ENCODE measurements at places on chromosomes 5 and 9.
A peak's percentile ranks its signal among the peaks of the same experiment; 100 is the strongest.

DNA sequence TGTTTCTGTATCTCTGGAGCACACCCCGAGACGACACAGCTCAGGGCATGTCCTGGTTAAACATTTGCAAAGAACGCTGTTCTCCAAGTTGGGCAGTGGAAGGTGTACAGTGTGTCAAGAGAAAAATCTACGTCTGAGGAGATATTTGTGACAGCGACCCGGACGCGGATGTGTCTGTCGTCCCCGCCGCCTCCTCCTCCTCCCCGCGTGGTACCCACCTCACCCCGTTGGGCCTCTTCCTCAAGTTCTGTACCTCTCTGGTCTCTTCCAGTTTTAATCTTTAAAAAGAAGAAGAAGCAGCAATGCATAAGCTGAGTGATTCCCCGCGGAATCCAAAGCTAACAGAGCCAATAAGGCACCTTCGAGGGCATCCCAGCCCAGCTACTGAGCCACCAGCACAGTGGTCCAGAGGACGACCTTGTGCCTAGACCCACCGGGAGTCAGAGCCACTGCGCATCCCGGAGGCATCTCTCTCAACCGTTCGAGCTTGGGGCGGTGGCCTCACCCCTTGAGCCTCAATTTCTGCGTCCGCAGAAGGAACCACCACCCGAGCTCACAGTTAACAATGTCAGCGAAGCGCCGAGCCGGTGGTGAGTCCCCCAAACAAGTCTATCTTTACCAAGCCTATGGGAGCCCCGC is 467 bp downstream of the C9orf78 start:
- H3K27me3 ChIP-seq: no peaks in the 10 kb centered on the region
- H3K4me3 ChIP-seq: peak overlapping the region; percentile 95
- H3K4me1 ChIP-seq: peaks cover 63% of the 10 kb centered on the region
- H3K27ac ChIP-seq: peak overlapping the region; percentile 99
- DNase-seq: peak; percentile 33

- H3K4me3 ChIP-seq: no peak overlapping the region
- no peaks in the 10 kb centered on the region for H3K36me3 ChIP-seq
- H3K27me3 ChIP-seq: peaks cover 5% of the 10 kb centered on the region
- DNase-seq: no peak
Measured at GRCh38 chr9:78666818-78667414, 370.0 kb downstream of the PSAT1 start.

DNA sequence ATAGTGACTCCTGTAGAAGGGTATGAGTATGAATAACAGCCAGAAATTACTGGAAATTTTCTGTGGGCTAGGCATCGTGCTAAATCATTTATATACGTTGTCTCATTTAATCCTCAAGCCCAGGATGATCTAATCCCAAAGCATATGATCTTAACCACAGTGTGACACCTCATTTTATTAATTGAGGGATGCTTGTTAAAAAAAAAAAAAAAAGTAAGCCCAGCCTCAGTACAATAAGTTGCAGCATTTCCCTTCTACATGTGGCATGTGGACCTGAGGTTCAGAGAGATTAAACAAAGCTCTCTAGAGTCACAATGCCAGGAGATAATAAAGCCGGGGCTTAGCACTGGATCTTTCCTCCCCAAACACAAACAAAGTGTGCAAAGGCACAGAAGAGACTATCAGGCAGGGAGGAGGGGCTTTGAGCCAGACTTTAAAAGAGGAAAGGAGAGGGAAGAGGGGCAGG is 49.5 kb downstream of the KLF4 start:
- H3K4me1 ChIP-seq: no peaks in the 10 kb centered on the region
- H3K27me3 ChIP-seq: peaks cover 3% of the 10 kb centered on the region
- H3K27ac ChIP-seq: no peak overlapping the region
- no peak for DNase-seq
- H3K4me3 ChIP-seq: no peak overlapping the region
- no peaks in the 10 kb centered on the region for H3K36me3 ChIP-seq

- peaks cover 5% of the 10 kb centered on the region for H3K36me3 ChIP-seq
- H3K4me1 ChIP-seq: peaks cover 27% of the 10 kb centered on the region
- peak overlapping the region; percentile 3 for H3K4me3 ChIP-seq
- H3K27ac ChIP-seq: peak overlapping the region; percentile 13
Measured at GRCh38 chr5:132687995-132688394, 14.2 kb downstream of the IL4 start.

- H3K4me1 ChIP-seq: no peaks in the 10 kb centered on the region
- H3K27me3 ChIP-seq: no peaks in the 10 kb centered on the region
- H3K27ac ChIP-seq: no peak overlapping the region
- no peaks in the 10 kb centered on the region for H3K36me3 ChIP-seq
- no peak for DNase-seq
Measured at GRCh38 chr5:99243111-99243510, 314.3 kb upstream of the CHD1 start.

- no peak overlapping the region for H3K27ac ChIP-seq
- H3K4me3 ChIP-seq: no peak overlapping the region
- peaks cover 16% of the 10 kb centered on the region for H3K27me3 ChIP-seq
- no peaks in the 10 kb centered on the region for H3K4me1 ChIP-seq
- no peak for DNase-seq
Measured at GRCh38 chr5:158027806-158028775, 169.1 kb upstream of the CLINT1 start.

GRCh38 chr5:99453196-99453595 is 524.4 kb upstream of the CHD1 start:
- H3K36me3 ChIP-seq: no peaks in the 10 kb centered on the region
- DNase-seq: no peak
- H3K4me1 ChIP-seq: no peaks in the 10 kb centered on the region
- no peak overlapping the region for H3K4me3 ChIP-seq
- no peaks in the 10 kb centered on the region for H3K27me3 ChIP-seq

DNA sequence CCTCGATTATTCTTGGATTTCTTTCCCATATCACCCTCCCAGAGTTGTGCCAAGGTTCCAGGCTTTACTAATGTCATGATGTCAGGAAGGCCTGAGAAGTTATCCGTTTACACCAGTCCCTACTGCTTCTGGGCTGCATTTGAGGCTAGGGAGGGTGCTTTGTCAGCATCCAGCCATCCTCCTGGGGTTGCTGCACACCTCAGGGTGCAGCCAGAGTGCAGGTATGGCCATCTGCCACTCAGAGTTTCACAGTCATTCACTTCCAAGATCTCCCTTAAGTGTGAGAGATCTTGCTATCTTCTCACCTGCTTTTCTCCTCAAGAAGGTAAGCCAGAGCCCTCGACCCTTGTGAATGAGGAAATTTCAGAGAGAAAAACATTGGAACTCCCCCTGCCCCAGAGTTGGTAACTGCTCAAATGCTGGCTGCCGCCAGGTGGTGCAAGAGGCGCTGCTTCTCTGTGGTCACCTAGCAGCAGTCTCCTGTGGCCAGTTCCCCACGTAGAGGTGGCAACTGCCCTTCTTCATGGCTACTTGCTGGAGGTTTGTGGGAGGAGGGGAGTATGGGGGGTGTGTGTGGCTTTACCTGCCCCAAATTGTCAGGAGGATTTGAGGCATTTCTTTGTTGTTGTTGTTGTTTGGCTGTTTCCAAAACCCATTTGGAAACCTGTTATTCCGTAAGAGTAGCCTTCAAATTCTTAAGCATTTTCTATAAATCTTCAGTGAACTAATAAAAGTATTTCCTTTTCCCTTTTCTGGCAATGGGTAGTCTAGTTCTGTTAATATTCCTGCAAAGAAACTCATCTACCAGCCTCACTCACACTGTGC is 259.6 kb upstream of the DMRT1 start:
- H3K27ac ChIP-seq: no peak overlapping the region
- H3K36me3 ChIP-seq: no peaks in the 10 kb centered on the region
- DNase-seq: no peak
- no peaks in the 10 kb centered on the region for H3K4me1 ChIP-seq

DNA sequence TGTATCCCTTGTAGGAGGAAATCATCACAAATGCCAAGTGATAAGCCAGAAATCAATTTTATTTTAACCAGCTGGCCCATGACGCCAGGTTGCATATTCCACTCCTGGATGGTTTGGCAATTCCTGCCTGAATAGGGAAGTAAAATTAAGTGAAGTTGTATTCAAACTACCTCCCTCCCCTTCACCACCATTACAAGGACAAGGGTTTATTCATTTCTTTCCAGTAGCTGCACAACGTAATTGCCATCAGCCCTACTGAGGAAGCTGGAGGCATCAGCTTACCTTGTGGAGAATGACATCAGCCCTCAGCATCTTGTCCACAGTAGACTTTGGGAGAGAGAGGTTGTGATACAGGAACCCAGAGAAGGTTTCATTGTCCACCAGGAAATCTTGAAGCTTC is 66.6 kb downstream of the ABCA1 start:
- no peak overlapping the region for H3K27ac ChIP-seq
- H3K4me1 ChIP-seq: peaks cover 4% of the 10 kb centered on the region
- no peak for DNase-seq

GRCh38 chr9:134698587-134699342 is 57.2 kb downstream of the COL5A1 start:
- H3K4me3 ChIP-seq: no peak overlapping the region
- H3K27ac ChIP-seq: no peak overlapping the region
- no peaks in the 10 kb centered on the region for H3K4me1 ChIP-seq

DNA sequence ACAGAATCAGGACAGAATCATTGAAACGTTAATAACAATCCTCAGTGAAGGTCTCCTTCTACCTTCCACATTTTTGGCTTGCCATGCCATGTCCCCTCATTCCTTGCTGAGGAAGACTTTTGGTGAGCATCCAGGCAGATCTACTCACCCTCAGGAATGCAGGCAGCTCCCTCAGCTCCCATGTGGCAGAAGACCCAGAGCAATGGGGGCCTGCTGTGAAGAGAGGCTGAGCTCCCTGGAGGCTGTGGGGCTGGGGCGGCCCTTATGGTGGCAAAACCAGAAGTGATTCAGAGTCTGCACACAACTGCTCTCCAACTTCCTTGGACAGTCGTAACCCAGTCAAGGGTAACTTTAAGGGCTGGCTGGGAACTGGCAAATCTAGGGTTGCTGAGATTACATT is 247.2 kb upstream of the EFNA5 start:
- H3K36me3 ChIP-seq: peaks cover 8% of the 10 kb centered on the region
- H3K27ac ChIP-seq: no peak overlapping the region
- peaks cover 3% of the 10 kb centered on the region for H3K4me1 ChIP-seq
- DNase-seq: no peak
- no peak overlapping the region for H3K4me3 ChIP-seq

- H3K4me3 ChIP-seq: no peak overlapping the region
- H3K4me1 ChIP-seq: no peaks in the 10 kb centered on the region
- H3K27me3 ChIP-seq: no peaks in the 10 kb centered on the region
- no peak overlapping the region for H3K27ac ChIP-seq
- DNase-seq: no peak
Measured at GRCh38 chr9:124337562-124337961, 77.7 kb downstream of the PSMB7 start.

- H3K4me3 ChIP-seq: no peak overlapping the region
- peaks cover 3% of the 10 kb centered on the region for H3K36me3 ChIP-seq
- no peak for DNase-seq
- H3K27ac ChIP-seq: no peak overlapping the region
Measured at GRCh38 chr9:95075700-95076099, 241.8 kb downstream of the FANCC start.

GRCh38 chr5:35031276-35031675 is 16.5 kb downstream of the AGXT2 start:
- H3K4me3 ChIP-seq: no peak overlapping the region
- no peaks in the 10 kb centered on the region for H3K4me1 ChIP-seq
- no peak for DNase-seq
- peaks cover 19% of the 10 kb centered on the region for H3K27me3 ChIP-seq
- H3K27ac ChIP-seq: no peak overlapping the region

GRCh38 chr9:14119694-14120514 is 194.0 kb downstream of the NFIB start:
- H3K4me3 ChIP-seq: no peak overlapping the region
- no peaks in the 10 kb centered on the region for H3K36me3 ChIP-seq
- DNase-seq: no peak
- no peaks in the 10 kb centered on the region for H3K4me1 ChIP-seq

DNA sequence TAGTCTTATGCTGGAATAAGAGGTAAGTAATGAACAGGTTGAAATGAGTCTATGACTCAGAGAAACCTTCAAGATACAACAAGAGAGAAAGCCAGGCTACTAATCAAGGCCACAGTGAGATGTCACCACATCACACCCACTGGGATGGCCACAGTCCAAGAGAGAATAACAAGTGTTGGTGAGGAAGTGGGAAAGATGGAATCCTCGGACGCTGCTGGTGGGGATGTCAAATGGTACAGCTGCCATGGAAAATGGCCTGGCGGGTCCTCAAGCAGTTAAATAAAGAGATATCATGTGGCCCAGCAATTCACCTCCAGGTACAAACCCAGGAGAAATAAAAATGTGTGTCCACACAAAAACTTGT is 41.9 kb upstream of the NEURL1B start:
- H3K4me3 ChIP-seq: no peak overlapping the region
- no peaks in the 10 kb centered on the region for H3K4me1 ChIP-seq
- peaks cover 1% of the 10 kb centered on the region for H3K27me3 ChIP-seq
- no peak for DNase-seq
- no peak overlapping the region for H3K27ac ChIP-seq

- no peaks in the 10 kb centered on the region for H3K4me1 ChIP-seq
- DNase-seq: no peak
Measured at GRCh38 chr9:123493627-123494026, 137.6 kb downstream of the CRB2 start.

- H3K36me3 ChIP-seq: no peaks in the 10 kb centered on the region
- no peak overlapping the region for H3K27ac ChIP-seq
- H3K27me3 ChIP-seq: peaks cover 32% of the 10 kb centered on the region
- H3K4me1 ChIP-seq: peaks cover 4% of the 10 kb centered on the region
Measured at GRCh38 chr9:117739624-117740347, 35.6 kb downstream of the TLR4 start.

DNA sequence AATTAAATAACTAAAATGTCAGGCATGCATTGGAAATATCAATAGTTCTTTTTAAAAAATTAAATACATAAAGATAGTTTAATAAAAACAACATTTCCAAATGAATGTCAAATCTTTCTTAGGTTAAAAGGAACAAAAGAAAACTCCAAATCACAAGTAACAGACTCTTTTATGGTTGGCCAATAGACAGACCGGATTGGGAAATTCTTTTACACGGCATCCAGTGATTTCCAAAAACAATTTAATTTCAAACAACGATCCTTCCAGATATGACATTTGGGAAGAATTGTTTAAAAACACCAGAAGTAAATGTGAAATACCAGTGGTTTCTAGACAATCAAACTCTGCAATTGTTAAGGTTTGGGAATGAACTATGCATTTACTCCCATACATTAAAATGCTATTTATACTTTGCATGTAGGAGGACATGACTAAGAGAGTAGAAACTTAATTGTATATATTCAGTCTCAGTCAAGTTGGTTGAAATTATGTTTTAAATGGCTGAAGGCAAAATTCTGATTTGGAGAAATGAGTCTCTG is 32.8 kb downstream of the ZNF474 start:
- no peaks in the 10 kb centered on the region for H3K27me3 ChIP-seq
- no peak overlapping the region for H3K27ac ChIP-seq
- no peaks in the 10 kb centered on the region for H3K36me3 ChIP-seq
- H3K4me1 ChIP-seq: no peaks in the 10 kb centered on the region
- DNase-seq: no peak

DNA sequence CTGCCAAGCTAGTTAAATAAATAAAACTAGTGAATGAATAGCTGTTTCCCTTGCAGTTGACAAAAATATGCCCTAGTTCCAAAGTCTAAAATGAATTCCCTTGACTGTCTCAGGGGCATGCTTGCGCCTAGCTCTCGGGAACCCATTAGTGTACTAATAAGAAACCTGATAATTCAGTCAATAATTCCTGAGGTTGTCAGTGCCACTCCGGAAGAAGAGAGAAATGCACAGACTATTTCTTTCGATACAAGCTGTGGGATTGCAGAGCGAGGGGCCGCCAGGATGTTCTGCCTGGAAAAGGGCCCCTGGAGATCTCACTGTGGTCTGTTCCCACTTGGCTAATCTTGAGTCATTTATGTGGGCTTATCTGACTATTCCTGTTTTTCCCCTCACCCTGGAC is 56.4 kb upstream of the LARP1 start:
- no peak overlapping the region for H3K27ac ChIP-seq
- H3K4me1 ChIP-seq: no peaks in the 10 kb centered on the region
- no peak for DNase-seq
- no peaks in the 10 kb centered on the region for H3K36me3 ChIP-seq
- H3K27me3 ChIP-seq: peaks cover 7% of the 10 kb centered on the region

Data from naive thymus-derived CD8-positive, alpha-beta T cell (primary cell).